ENCODE measurements at places on chromosomes 5 and 9.

DNA sequence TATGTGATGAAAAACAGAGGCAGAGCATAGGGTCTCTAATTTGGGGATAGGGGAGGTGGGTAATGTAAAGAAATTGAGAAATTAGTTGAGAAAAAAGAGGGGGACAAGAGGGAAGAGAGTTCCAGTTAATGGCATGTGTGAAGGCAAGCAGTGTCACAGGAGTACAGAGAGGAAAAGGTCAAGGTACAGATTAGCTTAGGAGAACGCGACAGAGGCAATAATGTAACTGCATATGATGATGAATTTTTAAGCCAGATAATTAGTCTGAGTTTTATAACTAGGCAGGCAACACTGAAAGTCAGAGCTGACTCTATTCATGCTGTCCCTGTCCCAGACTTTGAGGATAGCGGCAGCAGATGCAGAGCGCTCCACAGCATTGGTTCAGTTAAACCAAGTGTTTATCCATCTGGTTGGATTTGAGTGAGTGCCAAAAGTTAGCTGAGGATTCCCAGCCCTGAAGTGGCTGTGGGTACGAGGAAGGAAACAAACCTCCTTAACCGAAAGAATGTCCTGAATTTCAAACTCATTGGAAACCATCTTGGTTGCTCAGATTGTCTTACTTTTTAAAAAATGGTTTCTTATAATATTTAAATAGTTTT, 315.2 kb downstream of the ARHGAP26 start:
- no peak for DNase-seq

GRCh38 chr9:132141948-132142594, 19.8 kb upstream of the NTNG2 start:
- DNase-seq = no peak

DNA sequence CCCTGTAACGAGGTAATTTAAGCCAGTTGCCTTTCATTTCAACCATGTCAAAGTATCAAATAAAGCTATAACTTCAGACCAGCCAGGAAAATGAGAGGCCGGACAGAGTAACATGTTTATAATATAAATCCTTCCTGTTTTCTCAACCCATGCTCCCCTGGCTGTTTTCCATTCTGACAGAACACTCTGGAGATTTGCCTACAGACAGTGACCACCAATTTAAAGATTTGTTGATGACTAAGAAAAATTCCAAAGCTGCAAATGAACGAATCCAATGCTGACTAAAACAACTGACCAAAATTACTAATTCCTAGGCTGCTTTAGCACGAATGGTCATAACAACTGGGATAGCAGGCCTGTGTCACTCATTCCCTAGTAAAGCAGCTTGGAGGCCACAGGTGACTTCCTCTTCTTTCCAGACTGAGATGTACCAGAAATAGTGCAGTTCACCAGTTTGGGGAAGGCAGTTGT, 141.4 kb downstream of the AOPEP start:
- DNase-seq = peak; percentile 96

DNA sequence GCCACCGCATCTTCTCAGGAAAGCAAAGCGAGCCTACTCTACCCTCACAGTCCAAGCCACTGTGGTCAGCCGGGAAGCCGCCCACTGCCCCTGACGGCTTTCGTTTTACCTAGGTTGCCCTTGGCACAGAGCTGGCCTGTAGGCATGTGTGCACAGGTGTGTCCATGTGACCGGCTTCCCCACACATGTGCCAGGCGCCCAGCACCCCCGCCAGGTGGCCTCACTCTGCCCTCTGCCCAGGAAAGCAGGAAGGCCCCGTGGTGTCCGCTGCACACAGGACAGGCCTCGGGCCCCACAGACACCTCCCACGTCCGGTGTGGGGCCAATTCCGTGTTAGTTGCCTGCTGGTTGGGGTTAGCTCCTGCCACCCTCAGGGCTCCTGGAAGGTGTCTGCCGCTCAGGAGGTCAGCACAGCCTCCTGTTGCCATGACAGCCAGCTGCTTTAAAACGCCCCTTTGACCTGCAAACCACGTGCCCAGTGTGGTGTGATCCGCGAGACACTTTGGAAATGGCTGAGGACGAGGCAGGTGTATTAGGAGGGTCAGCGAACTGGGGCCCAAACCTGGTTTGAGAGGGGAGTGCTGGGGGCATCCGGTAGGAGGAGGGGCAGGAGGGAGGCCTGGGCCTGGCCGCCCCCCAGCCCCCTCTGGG, 28.7 kb downstream of the TPPP start:
- DNase-seq = no peak

DNA sequence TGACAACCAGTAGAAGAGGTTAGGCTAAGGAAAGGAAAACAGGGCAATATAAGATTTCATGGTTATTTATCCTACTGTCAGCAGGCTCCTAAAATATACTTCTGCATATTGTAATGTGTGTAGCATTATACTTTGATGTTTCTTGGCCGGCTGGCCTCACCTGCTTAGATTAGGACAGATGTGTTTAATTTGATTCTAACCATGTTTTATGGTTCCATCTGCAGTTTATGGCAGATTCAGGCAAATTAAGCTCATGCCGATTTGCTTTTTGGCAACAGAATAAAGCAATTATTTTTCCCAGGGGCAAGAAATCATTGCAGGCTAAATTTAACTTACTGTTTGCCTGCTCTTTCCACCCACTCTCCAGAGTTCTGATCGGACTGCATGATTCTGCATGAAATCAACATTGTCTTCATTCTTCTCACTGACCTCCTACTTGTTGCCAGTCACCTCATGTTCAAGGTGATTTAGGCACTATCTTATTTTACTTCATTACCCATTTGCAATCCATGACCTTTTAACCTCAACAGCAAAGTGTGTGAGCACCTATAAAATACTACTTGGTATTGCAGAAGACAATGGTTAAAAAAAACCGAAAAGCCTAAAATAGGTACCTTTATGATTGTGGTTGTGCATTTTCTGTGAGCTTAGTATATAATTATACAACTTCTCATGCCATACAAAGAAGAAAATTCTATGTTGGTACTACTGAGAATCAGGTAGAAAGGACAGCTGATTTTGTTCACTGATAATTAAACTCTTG, 125.2 kb downstream of the EDIL3 start:
- no peak for DNase-seq

- DNase-seq = no peak
These were observed 21.2 kb downstream of the LVRN start for GRCh38 chr5:115983519-115983918.

- DNase-seq = no peak
These were observed 39.9 kb downstream of the PAX5 start for GRCh38 chr9:36993933-36994764.

GRCh38 chr5:131355971-131356528, 92.2 kb downstream of the CDC42SE2 start:
- DNase-seq = no peak

DNA sequence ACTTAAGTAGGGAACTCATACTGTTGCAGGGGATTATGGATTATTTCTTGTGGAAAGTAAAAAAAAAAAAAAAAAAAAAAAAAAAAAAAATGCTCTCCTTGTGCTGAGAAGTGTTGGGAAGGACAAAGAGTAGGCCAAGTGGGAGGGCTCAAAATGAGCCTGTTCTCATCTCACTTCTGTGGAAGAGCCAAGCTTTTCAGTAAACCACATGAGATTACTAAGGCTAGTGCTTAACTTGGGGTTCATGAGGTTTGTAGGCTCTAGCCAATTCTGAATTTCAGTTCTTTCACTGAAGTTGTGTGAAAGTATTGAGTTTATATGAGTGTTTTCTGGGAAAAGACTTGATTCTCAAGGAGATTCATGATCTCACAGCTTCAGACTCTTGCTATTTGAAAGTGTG, 23.0 kb upstream of the CEP78 start:
- no peak for DNase-seq

DNA sequence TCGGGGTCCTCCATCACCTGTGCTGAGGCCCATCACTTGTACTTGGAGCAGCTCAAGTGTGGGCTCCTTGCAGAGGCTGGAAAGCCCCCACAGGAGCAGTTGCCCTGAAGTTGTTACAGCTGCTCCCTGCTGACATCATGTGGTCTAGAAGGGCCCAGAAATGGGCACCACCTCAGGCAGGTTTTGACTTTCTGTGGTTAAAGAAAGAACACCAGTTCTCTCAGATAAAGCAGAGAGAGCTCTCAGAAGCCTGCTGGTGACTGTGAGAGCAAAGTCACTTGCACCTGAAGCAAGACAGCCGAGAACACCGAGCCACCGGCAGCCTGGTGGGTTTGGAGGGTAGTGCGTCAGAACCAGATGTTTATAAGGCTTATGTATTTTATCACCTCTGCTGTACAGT, 70.4 kb downstream of the MVB12B start:
- DNase-seq = no peak

DNA sequence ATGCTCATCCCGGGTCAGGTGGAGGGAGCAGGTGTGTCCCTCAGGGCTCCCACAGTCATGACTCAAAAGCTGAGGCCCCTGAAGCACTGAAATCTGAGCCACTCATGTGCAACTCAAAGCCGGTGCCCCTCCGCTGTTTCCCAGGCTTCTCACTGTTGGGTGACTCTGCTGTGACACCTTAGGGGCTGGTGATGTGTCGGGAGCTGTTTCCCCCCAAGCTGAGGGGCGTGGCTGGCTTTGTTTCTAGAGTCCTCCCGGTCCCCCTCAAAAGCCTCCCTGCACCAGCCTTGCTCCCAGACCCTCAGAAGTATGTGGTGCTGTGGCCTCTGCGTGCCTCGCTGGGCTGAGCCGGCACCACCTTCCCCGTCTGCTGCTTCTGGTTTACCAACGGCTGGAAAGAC, 39.7 kb downstream of the PLPP7 start:
- no peak for DNase-seq

- no peak for DNase-seq
These were observed 71.8 kb downstream of the SMARCA2 start for GRCh38 chr9:2086971-2087370.

GRCh38 chr5:87541676-87542075, 128.9 kb upstream of the CCNH start:
- no peak for DNase-seq

DNA sequence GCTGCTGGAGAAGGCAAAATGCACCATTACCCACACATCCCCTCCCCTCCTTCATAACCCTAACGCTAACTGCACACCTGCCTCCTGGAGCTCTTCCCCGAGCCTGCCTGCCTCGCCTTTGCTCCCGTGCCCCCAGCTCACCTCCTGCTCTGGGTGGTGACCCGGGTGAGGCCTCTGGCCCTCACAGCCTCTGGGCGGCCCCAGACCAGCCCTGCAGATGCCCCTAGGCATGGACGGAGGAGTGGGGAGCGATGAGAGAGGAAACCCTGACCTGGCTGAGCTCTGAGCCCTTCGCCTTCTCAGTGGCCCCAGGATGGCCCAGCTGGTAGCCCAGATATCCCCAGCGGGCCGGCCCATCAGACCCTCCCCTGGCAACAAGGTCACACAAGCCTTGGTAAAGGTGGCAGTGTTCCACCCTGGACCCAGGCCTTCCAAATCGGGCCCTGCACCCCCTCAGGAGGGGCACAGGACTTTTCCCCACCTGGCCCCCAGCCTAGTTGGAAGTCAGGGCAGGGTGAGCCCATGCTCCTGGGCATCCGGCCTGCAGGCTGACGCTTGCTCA, 14.5 kb upstream of the CAMSAP1 start:
- no peak for DNase-seq

DNA sequence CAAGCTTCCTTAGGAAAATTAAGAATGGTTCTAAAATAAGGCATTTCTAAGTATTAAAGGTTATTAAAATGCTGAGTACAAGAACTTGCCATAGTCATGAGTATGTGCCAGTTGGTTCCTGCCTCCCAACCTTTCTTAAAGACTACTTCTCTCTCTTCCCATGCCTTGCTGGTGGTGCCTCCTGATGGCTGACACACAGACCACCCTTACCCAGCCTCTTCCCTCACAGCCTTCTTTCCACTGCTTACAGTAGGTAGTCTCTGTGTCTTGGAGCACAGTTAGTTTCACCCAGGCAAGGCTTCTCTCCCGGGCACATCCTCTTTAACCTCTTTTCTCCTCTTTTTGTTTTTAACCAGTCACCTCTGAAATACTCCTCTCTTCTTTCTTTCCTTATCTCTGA, 20.6 kb upstream of the GPR150 start:
- no peak for DNase-seq

DNA sequence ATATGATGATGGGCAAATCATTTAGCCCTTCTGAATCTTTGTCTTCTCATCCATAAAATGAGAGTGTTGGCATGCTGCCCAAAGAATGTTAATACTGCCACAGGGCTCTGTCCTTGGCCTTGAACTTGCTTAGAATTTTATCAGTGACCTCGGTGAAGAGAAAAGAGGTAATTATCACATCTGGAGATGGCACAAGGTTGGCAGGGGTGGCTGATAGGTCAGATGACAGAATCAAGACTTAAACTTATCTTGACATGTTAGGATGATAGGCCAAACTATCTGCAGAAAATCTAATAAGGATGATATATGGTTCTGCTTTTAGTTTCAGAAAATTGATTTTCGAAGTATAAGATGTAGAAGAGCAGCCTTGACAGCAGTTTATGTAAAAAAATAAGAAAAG, 599.1 kb upstream of the CLINT1 start:
- no peak for DNase-seq

GRCh38 chr5:41399839-41400238, 110.6 kb downstream of the PLCXD3 start:
- DNase-seq = no peak

GRCh38 chr5:164578911-164579310, 1073.5 kb downstream of the MAT2B start:
- no peak for DNase-seq

DNA sequence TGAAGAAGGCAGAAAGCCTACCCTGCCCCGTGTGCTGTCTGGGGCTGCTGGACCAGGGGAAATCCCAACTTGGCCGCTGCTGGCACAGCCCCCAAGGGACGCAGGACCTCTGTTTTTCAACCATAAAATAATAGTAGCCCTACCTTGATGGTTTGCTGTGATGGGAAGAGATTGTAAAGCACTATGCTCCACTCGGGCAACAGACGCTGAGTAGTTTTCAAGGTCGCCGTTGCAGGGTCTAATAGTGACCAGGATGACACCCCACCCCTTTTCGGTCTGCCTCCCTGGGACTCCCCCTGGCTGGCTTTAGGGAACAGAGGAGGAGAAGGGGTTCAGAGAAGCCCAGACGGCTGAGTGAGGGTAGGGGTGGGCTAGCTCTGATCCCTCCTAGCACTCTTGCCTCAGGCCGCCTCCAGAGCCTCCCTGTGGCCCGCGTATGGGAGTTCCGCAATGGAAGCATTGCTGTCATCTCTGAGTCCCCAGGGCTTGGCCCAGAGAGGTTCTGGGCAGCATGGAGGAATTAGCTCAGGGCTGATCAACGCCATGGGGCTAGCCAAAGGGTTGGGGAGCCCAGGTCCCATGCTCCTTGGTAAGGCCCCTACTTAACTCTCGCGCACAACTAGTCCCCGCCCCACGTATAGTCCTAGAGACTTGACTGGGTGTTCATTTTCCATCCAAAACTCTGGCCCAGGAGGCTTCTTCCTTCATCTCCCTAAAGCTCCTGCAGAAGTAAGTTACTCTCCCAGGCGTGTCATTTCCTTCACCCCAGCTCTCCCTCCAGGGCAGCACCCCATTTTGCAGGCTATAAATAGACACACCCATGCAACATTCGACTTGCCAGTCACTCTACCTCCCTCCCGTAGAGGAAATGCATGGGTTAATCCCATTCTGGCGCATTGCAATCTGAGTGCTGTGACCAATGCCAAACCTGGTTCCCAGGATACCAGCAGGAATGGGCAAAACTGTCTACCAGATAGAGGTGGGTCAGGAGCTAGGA, 1.1 kb upstream of the IRF1 start:
- DNase-seq = no peak
